Placental pericyte (primary cell): ENCODE measurements at places on chromosomes 11 and 22. TPM values are rescaled to one million over a fixed set of nuclear protein-coding genes. Genes with fewer than 3 reads are reported as not detected.

The OR52I1 gene
- total RNA-seq = not detected in 2 replicates

The OR5P2 gene
- total RNA-seq = not detected in 2 replicates

The OR6T1 gene
- total RNA-seq = not detected in 2 replicates

The NEFH gene
- 0.22 and 0.43 TPM in 2 replicates for total RNA-seq

The CACNA1I gene
- total RNA-seq = under 0.01 TPM in 2 replicates

The METTL15 gene
- total RNA-seq = 14.2 and 20.3 TPM in 2 replicates

The DEPDC7 gene
- total RNA-seq = 2.6 and 16.8 TPM in 2 replicates

The ELFN2 gene
- 0.66 and 1.4 TPM in 2 replicates for total RNA-seq

The TMPRSS5 gene
- total RNA-seq = under 0.01 and 3.7 TPM in 2 replicates

The FIBIN gene
- total RNA-seq = 119 and 195 TPM in 2 replicates

The JAML gene
- 0.29 TPM in 1 of 2 replicates, not detected in the other for total RNA-seq

The KREMEN1 gene
- 7.0 and 12.0 TPM in 2 replicates for total RNA-seq

The MYEOV gene
- 0.66 and 46.8 TPM in 2 replicates for total RNA-seq

The OR5B3 gene
- not detected in 2 replicates for total RNA-seq

The PTGDR2 gene
- under 0.01 TPM in 2 replicates for total RNA-seq

The OR2AT4 gene
- not detected in 2 replicates for total RNA-seq

The SLC22A9 gene
- not detected in 2 replicates for total RNA-seq

The DPP3 gene
- 41.8 and 61.1 TPM in 2 replicates for total RNA-seq

The IGSF22 gene
- total RNA-seq = not detected in 2 replicates

The B4GAT1 gene
- total RNA-seq = 28.8 and 30.0 TPM in 2 replicates

The NPTXR gene
- total RNA-seq = 1.9 and 2.4 TPM in 2 replicates

The RPL27A gene
- total RNA-seq = 423 and 748 TPM in 2 replicates

The CECR2 gene
- not detected in 2 replicates for total RNA-seq

The RFPL3 gene
- not detected in 2 replicates for total RNA-seq

The MUC15 gene
- total RNA-seq = not detected in 2 replicates

The KCTD21 gene
- total RNA-seq = 11.0 and 13.8 TPM in 2 replicates

The ARHGAP42 gene
- 17.3 and 19.9 TPM in 2 replicates for total RNA-seq

The PYGM gene
- 0.29 and 0.88 TPM in 2 replicates for total RNA-seq

The POU2AF1 gene
- total RNA-seq = not detected in 2 replicates

The CELSR1 gene
- under 0.01 and 0.43 TPM in 2 replicates for total RNA-seq

The TTLL1 gene
- 5.3 and 12.0 TPM in 2 replicates for total RNA-seq

The IL17REL gene
- not detected in 2 replicates for total RNA-seq

The PRRG4 gene
- under 0.01 TPM in 1 of 2 replicates, not detected in the other for total RNA-seq

The RNF121 gene
- 37.4 and 47.2 TPM in 2 replicates for total RNA-seq

The TMPRSS4 gene
- total RNA-seq = not detected in 2 replicates

The EFEMP2 gene
- total RNA-seq = 69.9 and 112 TPM in 2 replicates
